ENCODE measurements at places on chromosomes 1 and 21.

GRCh38 chr1:182484531-182485257, 34.7 kb downstream of the RGSL1 start:
- peak; percentile 32 for DNase-seq

GRCh38 chr1:220983877-220984635, 104.8 kb downstream of the HLX start:
- no peak for DNase-seq

DNA sequence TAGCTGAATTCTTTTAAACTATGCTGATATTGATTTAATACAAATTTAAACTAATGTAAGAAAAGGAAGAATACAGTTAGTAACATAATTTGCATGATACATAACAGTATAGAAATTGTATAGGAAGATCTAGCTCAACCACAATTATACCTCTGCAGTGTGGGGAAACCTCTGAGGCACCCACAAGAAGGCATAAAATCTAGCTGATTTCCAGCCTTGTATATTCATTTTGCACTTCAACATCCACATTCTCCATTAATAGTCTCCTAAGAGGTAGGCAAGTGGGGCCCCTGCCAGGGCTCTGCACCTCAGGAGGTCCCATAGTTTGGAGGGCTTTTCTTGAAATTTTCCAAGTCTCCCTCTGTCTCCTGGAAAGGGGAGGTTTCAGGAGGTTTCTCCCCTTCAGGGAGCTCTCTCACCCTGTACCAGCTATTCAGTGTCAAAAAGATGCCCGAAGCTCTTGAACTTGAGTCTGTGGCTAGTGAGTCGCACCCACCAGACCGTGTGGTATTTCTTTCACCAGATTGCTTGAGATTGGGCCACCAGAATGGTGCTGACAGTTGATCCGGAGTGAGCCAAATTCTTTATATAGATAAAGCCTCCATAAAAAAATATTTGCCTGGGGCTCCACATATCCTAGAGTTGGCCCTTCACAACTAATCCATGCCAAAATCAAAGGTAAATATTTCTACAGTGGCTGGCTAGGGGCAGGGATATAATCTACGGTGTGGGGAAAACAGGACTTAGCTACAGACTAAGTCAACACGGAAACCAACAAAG, 108.2 kb downstream of the TIAM1 start:
- DNase-seq, result no peak

- DNase-seq, result no peak
Measured at GRCh38 chr1:3033790-3034090, 12.5 kb downstream of the ACTRT2 start.

- DNase-seq, result no peak
Measured at GRCh38 chr1:160197231-160197630, 6.9 kb downstream of the CASQ1 start.

DNA sequence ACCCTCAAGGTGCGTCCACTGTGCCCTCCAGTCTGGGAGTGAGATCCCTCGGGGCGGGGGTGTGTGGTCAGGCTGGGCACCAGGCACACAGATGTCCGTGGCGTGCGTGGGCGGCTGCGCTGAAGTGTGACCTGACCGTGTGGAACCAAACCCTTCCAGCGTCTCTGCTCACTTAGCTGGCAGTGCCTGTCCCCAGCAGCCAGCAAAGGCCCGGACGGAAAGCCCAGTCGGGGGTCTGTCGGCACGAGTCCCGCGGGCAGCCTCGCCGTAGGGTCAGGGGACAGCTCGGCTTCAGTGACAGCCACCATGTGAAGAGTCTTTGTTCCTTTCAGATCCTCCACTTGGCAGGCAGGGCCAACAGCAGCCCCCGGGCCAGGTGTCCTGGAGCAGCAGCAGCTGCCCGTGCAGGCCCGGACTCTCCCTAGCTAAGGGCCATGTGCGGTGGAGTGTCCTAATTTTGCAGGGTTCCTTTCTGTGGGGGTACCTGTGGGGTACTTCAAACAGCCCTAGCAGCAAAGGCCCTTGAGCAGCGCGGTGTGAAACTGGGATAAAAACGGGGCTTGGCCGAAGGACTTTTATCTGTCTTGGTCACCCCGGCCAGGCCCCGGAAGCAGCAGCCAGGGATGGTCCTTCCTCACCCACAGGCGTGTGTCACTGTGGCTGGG, 11.6 kb downstream of the TTLL10 start:
- DNase-seq, result no peak

DNA sequence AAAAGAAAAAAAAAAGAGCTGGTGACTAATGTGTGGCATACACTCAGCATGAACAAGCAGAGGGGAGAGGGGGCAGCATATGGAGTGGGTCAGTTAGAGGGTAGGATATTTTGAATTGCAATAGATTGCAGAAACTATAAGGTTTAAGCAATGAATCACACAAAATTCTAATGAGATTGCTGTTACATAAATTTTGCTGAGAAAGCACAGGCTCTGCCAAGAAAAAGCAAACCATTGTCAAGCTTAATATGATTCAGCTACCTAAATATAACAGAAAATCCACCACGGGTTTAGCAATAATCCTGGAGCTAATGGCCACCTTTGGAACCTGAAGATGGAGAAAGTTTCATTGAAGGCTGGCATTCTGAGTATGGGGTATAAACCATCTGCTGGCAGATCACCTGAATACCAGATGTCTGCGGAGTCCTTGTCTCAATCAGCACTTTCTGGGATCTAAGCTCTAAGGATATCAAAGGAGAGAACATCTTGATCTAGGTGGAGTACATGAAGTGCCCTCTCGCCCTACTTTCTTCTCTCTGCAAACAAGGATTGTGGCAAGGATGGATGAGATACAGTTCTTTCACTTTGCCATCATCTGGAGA, 30.3 kb upstream of the ANGPTL7 start:
- no peak for DNase-seq

DNA sequence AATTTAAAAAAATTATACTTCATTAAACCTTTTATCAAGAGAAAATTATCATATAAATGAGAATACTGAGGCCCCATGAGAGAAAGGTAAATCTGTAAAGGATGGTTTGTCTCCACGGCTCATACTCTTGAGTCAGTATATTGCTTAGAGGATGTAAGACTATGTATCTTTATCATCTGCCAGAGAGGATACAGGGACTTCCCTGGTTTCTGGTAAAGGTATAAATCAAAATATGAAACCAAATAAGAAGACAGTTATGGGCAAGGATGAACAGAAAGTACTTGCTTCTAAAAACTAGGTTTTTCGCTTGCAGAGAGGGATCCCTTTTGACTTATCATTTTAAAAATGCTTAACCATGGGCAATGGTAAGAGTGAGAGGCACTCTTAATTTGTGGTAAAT, 112.4 kb downstream of the POU2F1 start:
- DNase-seq, result no peak

DNA sequence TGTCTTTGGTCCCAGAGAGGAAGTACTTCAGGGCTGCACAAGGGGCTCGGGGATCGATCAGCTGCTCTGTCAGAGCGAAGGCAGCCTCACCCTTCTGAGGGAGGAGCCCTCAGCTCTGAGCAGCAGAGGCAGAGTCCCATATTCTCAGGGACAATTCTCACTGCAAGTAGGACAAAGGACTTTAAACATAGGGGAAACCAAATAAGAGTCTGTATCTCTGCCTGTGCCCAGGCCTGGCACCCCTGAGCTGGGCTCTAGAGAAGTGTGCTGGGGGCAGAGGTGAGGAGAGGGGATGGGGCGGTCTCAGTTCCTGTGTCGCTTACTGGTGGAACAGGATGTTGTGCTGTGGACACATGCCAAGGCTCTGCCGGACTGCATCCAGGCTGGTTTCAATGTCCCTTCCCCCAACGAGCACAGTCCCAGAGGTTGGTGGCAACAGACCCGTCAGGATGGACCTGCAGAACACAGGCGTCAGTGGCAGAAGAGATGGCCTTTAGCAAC, 76.6 kb downstream of the ABCA4 start:
- DNase-seq, result no peak

- no peak for DNase-seq
Measured at GRCh38 chr1:87759421-87760087, 430.9 kb downstream of the LMO4 start.
